ENCODE measurements at places on chromosomes 1 and 21. TPM values are rescaled to one million over a fixed set of nuclear protein-coding genes. Genes with fewer than 3 reads are reported as not detected.

DNA sequence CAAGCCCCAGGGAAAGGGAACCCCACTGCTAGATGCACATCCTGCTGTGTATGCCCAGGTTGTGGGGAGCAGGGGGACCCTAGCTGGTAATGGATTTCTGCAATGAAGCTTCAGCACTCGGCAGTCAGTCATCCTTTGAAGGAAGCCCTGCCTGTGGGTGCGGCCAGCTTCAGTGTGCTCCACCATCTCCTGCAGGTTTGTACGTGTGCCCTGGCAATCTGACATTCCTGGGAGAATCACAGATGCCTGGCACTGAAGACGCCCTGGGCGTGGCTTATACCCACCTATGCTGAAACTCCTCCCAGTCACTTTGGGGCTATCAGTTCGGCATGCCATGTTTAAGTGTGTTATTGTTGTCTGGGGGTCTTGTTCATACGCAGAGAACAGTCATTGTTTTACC lies 6.8 kb downstream of the SPRR5 start:
- no peak for DNase-seq

DNA sequence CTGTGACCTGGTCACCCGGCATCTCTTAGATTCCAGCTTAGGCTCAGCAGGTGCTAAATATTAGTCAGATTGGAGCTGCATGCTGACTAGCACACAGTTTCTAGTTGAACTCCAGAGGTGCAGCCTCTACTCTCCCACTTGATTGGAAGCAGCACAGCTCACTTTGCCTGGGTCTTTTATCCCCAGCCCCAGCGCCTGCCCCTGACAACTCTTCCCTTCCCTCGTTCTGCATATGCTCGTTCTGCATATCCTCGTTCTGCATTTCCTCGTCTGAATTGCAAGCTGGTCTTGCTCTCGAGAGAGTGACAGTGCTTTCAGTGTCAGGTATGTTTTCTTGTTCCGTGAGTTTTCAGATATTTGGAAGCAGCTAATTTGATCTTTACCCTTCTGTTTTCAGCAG lies 11.7 kb downstream of the COL18A1 start:
- no peak for DNase-seq

SSX2IP gene
- 16.1 TPM for total RNA-seq

DNA sequence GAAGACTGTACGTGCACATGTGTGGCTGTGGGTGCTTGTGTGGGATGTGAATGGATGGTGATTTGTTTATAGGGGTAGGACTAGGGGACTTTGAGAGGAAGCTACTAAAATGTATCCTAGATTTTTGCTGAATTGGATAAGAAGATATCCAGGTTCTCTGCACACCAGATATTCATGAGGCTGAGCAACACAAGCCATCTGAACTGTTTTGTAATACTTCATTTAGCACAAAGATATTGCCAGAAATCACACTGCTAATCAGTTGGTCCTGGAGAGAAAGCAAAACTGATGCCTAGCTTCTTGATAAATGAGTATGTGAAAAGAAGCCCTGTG lies 135.3 kb downstream of the NOS1AP start:
- DNase-seq, result no peak

Data from renal cortical epithelial cell (primary cell).